Right renal cortex interstitium (tissue), 3 donors: ENCODE measurements at places on chromosomes 7 and 10. TPM values are rescaled to one million over a fixed set of nuclear protein-coding genes. Genes with fewer than 3 reads are reported as not detected.

DNA sequence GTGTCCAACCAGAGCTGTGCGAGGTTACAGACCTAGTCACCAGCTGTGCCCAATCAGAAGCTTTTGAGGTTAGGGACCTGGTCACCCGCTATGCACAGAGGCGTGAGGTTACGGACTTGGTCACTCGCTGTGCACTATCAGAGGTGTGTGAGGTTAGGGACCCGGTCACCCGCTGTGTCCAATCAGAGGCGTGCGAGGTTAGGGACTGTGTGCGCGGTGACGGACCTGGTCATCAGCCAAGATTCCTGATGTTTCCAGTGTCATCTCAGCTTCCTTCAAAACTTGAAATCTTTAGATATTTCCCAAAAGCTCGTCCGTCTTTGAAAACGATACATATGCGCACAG lies 182.1 kb downstream of the DIP2C start:
- DNase-seq, result no peak

GRCh38 chr7:96400001-96400400 lies 78.1 kb upstream of the SLC25A13 start:
- DNase-seq, result no peak

DNA sequence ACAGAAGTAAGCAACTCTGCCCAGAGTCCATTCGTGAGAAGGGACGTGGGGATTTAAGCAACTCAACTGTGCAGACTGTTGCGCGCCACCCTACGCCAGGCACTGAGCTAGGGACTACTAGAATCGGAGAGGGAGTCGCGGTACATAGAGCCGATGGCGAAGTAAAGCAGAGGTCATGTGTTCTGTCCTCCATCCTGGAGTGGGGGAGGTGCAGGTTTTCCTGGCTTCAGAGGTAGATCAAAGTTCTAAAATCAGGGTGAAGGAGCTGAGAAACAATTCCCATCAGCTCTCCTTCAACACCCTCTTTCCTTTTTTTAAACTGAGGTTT lies 23.2 kb downstream of the SLC35G1 start:
- DNase-seq, result no peak

ADIRF gene
- 17.3 TPM for polyA plus RNA-seq

DNA sequence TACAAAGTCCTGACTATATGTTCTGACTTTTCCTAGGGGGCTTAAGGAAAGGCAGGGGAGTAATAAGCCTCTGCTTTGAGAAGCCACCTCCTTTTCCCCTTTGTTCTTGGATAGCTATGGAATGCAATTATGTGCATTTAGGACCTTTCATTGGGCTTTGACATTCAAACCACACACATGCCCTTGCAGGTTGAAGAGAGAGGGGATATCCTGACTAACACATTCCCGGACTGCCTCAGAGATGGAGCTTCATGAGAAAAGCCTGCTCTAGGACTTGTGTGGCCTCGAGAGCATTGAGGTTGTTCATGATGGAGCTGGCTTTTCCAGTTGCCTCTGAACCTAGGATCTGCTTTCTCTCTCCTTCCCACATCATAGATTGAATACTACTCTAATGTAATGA lies 694.5 kb downstream of the LRMDA start:
- no peak for DNase-seq

- DNase-seq, result no peak
Measured at GRCh38 chr10:123087348-123087747, 48.4 kb upstream of the HMX3 start.

LBX1 gene
- not detected for polyA plus RNA-seq

GIMAP2 gene
- polyA plus RNA-seq, result 10.5 TPM

- DNase-seq, result no peak
Measured at GRCh38 chr7:18200266-18200665, 172.6 kb upstream of the PRPS1L1 start.
